ENCODE measurements at places on chromosomes 3 and 15.

- DNase-seq = no peak
Observed at GRCh38 chr3:15345608-15346137, 13.3 kb upstream of the SH3BP5 start.

DNA sequence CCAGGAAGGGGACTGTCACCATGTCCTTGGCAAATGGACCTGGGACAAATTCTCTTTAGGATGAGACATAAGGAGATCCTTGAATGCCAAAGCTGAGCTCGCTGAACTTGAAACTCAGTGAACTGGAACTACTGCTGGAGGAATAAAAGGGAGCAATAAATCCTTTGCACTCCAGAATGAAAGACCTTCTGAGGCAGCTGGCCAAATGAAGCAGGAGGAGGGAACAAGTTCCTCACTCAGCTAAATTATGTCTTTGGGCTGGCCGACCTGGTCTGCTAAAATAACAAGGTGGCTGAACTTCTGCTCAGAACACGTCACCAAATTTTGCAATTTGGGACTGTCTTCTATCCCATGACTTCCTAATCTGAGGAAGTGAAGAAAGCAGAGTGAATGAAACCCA lies 314.7 kb downstream of the LPP start:
- no peak for DNase-seq

DNA sequence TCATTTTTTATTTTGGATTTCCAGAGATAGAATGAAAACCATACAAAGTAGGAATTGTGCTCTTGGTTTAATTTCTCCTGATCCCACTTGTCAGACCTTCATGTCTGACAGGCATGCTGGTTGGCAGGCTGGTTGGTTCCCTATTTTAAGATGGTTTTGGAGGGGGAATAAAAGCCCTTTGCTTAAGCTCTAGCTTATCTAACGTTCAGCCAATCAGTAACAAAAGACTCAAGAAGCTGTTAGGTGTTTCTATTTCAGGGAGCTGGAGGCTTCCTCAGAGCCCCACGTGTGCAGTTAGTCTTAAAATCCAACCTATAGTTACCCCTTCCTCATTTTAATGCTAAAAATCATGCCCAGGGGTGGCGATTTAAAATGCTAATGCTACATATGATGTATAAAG lies 40.5 kb upstream of the XIRP1 start:
- no peak for DNase-seq

- DNase-seq = no peak
Observed at GRCh38 chr3:117200962-117201361, 491.4 kb downstream of the TUSC7 start.

GRCh38 chr3:51385621-51386091 lies 565 bp downstream of the MANF start:
- no peak for DNase-seq

- no peak for DNase-seq
Observed at GRCh38 chr3:50373146-50374051, 14.1 kb upstream of the TMEM115 start.

GRCh38 chr15:32098033-32098432 lies 67.7 kb downstream of the CHRNA7 start:
- DNase-seq = no peak

- DNase-seq = no peak
Observed at GRCh38 chr3:186784820-186785494, 1.6 kb downstream of the EIF4A2 start.

- DNase-seq = peak; percentile 8
Observed at GRCh38 chr3:52120556-52121463, 33.4 kb downstream of the POC1A start.

DNA sequence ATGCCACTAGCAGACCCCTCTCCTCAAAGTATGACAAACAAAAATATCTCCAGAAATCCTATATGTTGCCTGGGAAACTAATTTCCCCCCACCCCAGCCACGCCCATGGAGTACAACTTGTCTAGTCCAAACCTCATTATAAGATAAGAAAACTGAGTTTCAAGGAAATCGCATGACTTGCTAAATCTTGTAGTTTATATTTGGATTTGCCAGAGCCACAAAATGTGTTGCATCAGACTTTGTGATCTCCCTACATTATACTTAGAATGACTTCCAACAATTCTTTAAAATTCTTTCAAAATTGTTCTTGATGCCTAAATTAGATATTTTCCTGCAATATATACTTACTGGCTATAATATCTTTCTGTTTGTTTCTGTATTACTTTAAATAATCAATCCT lies 1034.4 kb downstream of the IGSF11 start:
- DNase-seq = no peak

DNA sequence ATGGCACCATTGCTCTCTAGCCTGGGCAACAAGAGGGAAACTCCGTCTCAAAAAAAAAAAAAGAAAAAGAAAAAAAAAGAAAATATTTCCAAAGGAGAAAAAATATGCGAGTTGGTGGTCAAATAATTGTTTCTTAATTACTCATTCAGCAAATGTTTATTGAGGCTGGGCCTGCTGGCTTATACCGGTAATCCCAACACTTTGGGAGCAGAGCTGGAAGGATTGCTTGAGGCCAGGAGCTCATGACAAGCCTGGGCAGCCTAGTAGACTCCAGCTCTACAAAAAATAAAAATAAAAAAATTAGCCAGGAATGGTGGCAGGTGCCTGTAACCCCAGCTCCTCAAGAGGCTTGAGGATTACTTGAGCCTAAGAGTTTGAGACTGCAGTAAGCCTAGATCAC lies 4.1 kb downstream of the KNL1 start:
- DNase-seq = peak; percentile 18

- no peak for DNase-seq
Observed at GRCh38 chr15:40906991-40907802, 12.9 kb downstream of the VPS18 start.

DNA sequence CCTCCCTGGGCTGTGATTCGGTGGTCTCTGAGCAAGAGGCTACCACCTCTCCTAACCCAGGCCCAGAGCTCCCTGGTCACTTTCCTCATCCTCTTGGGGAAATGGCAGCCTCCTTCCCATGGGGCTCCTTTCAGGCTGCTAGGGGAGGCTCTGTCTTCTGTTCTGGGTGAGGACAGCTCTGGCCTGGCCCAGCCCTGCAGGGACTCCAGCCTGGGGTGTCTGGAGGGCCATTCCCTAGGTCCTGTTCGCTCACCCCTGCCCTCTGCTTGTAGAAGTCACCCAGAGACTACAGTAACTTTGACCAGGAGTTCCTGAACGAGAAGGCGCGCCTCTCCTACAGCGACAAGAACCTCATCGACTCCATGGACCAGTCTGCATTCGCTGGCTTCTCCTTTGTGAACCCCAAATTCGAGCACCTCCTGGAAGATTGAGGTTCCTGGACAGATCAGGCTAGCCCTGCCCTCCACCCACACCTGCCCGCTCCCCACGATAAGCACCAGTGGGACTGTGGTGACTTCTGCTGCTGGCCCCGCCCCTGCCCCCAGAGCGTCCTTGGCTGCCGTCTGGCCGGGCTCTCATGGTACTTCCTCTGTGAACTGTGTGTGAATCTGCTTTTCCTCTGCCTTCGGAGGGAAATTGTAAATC lies 30.9 kb downstream of the PRKCD start:
- DNase-seq = no peak

GRCh38 chr15:100867433-100867832 lies 12.2 kb upstream of the ALDH1A3 start:
- DNase-seq = no peak

GRCh38 chr3:50442945-50443579 lies 60.4 kb downstream of the CACNA2D2 start:
- no peak for DNase-seq

GRCh38 chr15:84702961-84703482 lies 12.9 kb downstream of the SEC11A start:
- DNase-seq = no peak

GRCh38 chr3:9946112-9947024 lies 5.8 kb downstream of the PRRT3 start:
- DNase-seq = peak; percentile 89

GRCh38 chr3:184117636-184118035 lies 17.5 kb upstream of the EIF2B5 start:
- no peak for DNase-seq

DNA sequence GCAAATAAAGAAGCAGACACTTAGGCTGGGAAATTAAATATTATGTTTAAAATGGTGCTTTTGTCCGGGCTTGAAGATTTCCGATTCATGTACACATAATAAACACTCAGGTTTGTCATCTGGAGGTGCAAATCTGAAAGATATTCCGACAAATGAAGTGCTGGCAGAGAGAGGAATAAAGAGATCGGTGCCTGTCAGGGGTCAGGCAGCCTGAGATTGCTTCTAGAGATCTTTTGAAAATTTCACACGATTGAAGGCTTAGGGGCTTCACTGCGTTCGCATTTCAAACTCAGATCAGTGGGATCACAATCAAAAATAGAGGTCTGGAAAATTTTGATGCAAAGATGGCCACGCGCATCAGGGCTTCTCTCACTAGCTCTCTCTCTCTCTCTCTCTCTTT lies 33.2 kb downstream of the NR2F2 start:
- no peak for DNase-seq

- no peak for DNase-seq
Observed at GRCh38 chr15:42270996-42271395, 2.0 kb upstream of the GANC start.

GRCh38 chr3:159916052-159916451 lies 72.6 kb upstream of the IL12A start:
- DNase-seq = no peak

GRCh38 chr3:126528419-126528799 lies 4.5 kb downstream of the CHST13 start:
- DNase-seq = no peak

DNA sequence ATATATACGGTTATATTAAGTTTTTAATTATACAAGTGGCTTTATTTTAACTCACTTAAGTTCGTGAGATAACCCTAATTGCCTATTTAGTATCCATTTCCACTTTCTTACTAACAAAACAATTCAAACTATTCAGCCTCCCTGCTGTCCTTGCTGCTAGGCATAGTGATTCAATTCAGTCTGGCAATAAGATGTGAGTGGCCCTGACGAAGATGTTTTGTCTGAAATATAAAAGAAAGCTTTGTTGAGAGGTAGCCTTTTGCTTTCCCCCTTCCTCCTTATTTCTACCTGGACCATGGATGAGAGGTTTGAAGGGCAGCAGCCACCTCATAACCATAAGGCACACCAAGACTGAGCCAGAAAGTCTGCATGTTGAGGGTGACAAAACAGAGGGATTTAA lies 89.3 kb upstream of the TRIM42 start:
- DNase-seq = no peak

DNA sequence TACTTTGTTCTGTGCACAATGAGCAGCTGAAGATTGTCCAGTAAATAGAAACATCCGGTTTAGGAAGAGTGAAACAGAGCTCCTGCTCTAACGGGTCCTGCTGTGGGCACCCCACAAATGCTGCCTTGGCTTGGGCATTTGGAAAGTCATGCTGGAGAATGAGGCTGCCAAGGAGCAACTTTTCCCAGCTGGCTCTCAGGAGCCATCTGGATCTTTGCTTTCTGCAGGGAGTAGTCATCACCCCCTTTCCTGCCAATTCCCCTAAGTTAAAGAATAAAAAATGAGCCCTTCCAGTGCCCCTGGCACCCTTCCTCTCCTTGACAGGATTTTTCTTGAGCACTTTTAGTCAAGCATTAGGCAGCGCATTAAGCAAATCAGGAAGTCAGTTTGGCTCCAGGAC lies 90.0 kb downstream of the FAM43A start:
- DNase-seq = no peak

DNA sequence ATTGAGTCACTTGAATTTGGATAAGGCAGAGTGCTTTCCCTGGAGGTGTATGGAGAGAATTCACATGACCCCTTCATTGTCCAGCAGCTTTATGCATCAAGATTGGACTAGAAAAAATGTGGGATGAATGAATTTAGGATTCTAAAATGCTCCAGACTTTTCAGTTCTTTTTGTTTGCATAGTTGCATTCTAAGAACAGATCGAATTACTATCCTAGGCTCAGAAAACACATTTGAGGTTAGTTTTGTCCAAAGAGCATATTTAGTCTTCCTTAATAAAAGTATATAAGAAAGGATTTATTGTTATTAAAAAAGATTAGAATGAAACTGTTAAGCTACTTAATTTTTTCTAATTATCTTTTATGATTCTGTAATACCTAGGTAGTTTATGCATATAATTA lies 127.4 kb downstream of the UBE2E2 start:
- DNase-seq = no peak

- DNase-seq = no peak
Observed at GRCh38 chr15:34688699-34689098, 66.1 kb downstream of the GJD2 start.

DNA sequence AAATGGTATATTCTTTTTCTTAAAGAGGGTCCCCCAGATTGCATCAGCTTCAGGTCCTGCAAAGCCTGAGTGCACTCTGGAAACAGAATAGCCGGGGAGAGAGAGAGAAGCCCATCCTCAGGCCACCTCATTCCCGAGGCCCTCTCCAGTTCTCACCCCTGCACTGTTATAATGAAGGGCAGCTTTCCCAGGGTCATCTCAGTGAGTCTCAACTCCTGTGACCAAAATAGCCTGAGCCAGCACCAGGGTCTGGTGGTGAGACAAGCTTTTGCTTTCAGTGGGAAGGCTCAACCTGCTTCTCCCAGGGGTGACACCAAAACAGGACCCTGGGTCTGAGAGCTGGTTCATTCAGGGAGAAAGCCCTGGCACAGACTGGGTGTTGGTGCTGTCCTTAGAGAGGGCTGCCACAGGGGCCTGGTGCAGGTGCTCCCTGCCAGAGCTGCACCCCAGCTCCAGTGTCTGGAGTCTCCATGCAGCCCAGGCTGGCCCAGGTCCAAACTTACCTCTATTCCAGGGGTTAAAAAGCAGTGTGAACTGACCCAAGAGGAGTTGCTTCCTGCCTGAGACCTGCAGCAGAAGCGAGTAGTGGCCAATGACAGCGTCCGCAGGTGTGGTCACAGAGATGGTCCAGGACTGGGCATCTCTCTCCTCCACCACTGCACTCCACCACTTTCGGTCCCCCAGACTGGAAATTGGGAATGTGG lies 6.1 kb downstream of the EPB42 start:
- DNase-seq = no peak

DNA sequence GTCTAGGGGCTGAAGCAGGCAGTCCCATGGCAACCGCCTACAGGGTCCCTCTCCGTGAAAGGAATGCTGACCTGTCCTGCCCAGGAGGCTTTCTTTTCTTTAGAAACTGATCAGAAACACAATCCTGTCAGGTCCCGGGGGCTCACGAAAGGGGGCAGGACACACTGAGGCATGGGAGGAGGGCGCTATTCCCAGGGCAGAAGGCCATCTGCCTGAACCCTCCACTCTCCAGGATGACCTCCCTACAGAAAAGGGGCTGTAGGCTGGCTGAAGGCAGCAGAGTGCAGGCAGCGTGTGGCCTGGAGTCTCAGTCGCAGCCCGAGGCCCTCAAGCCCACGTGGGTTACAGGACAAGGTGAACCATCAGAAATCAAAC lies 18.4 kb upstream of the LRRK1 start:
- no peak for DNase-seq

DNA sequence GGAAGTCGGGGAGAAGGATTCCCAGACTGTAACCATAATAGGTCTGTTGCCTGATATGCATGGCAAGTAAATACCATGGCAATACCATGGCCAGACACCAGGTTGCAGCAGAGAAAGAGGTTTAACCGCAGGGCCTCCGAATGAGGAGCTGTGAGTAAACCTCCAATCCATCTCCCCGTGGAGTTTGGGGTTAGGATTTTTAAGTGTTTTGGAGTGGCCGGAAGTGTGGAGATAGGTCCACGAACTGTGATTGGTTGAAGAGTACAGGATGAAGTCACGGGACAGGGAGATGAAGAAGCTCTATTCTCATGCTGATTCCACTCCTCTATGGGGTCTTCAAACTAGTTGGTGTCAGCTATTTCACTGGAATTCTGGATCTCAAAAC lies 127.9 kb downstream of the ST8SIA2 start:
- peak; percentile 80 for DNase-seq

- no peak for DNase-seq
Observed at GRCh38 chr3:195269375-195270078, 1.4 kb downstream of the XXYLT1 start.

- DNase-seq = peak; percentile 33
Observed at GRCh38 chr15:49467746-49468480, 44.9 kb downstream of the FGF7 start.

Data from fibroblast of skin of right biceps (primary cell).